ENCODE measurements at places on chromosomes 4 and X.

DNA sequence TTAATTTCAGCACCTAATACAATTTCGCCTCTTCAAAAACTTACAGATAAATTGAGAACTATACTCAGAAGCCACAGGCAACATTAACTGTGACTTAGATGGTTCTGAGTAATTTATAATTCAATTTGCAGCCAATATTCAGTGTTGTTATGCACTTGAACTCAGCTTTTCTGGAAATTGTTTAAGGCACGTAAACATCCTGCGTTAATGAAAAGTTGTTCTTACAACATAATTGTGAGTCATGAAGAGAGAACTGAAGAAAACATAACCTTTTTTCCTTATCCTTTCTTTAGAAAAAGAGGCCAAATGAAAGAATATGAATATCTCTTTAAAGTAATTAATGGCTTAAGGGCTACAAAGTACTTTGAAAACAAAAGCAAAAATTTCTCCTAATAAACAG is 16.6 kb upstream of the H2AZ1 start:
- DNase-seq: peak; percentile 55

DNA sequence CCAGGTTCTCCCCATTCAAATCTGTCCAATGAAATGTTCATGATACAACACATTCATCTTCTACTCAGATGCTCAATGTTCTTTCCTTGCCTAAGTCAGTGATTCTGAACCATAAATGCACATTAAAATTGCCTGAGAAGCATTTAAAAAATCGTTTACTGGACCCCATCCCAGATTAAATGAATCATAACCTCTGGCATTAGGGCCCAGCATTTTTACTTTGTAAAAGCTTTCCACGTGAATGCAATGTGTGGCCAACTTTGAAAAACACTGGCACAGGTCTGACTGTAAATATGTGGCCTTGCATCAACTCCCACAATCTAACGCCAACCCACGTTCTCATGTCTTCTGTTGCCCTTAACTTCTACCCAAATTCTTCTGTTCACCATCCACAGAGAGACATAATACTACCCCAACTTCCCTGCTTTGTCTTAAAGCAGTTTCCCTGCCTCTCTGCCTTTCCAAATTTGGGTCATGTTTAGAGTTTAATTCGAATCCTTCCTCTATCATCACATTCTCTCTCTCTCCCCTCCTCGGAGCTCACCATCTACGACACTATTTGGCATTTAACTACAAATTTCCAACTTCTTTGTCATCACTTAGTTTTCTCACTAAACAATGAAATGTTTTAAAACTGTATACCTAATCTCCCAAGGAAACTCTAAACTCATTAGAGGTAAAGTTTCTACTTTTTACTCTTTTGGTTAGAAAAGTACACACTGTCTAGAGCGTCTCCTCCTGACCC is 78.7 kb downstream of the PRKG2 start:
- peak; percentile 73 for DNase-seq

DNA sequence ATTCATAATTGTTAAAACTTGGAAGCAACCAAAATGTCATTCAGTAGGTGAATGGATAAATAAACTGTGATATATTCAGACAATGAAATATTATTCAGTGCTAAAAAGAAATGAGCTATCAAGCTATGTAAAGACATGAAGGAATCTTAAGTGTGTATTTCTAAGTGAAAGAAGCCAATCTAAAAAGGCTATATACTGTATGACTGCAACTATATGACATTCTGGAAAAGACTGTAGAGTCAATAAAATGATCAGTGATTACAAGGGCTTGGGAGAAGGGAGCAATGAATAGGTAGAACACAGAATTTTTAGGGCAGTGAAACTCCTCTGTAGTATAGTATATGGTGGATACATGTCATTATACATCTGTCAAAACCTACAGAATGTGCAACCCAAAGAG is 139.9 kb downstream of the FRYL start:
- DNase-seq: no peak

GRCh38 chrX:8946563-8946962 is 87.4 kb downstream of the FAM9B start:
- DNase-seq: peak; percentile 12

DNA sequence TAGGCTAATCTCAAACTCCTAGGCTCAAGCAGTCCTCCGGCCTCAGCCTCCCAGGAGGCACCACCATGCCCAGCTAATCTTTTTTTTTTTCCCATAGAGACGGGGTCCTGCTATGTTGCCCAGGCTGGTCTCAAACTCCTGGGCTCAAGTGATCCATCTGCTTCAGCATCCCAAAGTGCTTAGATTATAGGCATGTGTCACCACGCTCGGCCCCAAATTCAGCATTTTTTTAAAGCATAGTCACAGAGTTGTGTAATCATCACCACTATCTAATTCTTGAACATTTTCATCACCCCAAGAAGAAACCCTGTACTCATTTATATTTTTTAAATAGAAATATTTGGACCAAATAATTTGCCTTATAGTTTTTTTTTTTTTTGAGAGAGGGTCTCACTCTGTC is 10.3 kb downstream of the CENPI start:
- DNase-seq: peak; percentile 80

- DNase-seq: no peak
These were observed 26.6 kb downstream of the ANAPC4 start for GRCh38 chr4:25403699-25404098.

- no peak for DNase-seq
These were observed 118.4 kb downstream of the CBR4 start for GRCh38 chr4:168891688-168892087.

DNA sequence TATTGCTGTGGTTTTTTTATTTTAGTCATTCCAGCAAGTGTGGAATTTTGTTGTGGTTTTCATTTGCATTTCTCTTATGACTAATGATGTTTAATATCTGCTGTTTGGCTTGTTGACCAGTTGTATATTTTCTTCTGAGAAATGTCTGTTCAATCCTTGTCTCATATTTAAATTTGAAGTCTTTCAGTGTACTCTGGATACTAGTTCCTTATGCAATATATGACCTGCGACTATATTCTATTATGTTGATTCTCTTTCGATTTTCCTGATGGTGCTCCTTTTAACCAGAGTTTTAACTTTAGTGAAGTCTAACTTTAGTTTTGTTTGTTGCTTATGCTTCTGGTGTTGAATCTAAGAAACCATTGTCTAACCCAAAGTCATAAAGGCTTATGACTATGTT is 1528.0 kb downstream of the TECRL start:
- DNase-seq: no peak

Measured in EH (cell line).